Activated naive CD8-positive, alpha-beta T cell treated with anti-CD3 and anti-CD28 coated beads, Interleukin-2, amount 50 U/mL, for 24 hours (primary cell): ENCODE measurements at places on chromosomes 12 and 14.

GRCh38 chr12:75302781-75303180 lies 27.3 kb downstream of the CAPS2 start:
- no peak for DNase-seq

DNA sequence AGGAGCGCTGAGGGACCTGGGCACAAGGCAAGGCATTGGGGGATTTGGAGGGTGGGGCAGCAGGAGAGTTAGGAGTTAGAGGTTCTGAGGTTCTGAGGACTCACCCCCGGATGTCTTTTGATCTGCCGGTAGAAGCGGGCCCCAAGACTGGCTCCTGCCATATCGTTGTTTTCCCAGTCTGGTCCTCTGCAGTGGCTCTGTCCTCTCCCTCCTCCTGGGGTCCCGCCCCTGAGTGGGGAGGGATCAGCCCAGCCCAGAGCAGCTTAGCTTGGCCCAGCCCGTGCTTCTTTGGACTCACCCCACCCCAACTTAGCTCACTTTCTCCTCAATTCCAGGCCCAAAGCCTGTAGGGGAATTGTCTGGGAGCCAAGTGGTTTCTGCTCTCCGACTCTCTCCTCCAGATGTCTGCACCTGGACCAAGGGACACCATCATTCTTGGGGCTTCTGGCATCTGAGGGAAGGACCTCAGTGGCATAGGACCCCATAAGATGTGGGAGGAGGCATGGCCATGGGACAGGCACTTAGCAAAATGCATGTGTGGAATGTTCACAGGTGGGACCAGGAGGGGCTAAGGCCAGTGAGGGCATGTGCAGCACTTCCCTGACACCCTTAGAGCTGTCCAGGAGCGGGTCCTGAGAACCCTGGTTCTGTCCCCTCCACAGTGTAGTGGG lies 7.5 kb downstream of the SHMT2 start:
- no peak for DNase-seq

DNA sequence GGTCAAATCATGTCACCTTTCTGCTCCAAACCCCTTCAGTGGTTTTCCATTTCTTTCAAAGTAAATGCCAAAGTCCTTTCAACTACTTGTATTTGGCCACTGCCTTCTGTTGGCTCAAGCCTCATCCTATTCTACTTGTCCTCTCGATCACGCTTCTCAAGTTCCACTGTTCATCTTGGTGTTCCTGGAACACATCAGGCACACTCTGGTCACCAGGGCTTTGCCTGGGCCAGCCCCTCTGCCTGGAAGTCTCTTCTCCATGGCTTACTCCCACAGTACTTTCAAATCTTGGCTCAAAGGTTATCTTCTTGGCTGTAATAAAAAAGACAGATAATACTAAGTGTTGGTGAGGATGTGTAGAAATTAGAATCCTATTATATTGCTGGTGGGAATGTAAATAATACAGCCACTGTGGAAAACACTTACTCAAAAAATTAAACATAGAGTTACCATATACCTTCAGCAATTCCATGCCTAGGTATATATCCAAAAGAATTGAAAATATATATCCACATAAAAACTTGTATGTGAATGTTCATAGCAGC lies 17.3 kb upstream of the PPFIBP1 start:
- DNase-seq, result no peak

- DNase-seq, result no peak
Measured at GRCh38 chr12:114955414-114956014, 271.5 kb upstream of the TBX3 start.

- DNase-seq, result no peak
Measured at GRCh38 chr12:50188241-50188781, 21.1 kb upstream of the CERS5 start.

DNA sequence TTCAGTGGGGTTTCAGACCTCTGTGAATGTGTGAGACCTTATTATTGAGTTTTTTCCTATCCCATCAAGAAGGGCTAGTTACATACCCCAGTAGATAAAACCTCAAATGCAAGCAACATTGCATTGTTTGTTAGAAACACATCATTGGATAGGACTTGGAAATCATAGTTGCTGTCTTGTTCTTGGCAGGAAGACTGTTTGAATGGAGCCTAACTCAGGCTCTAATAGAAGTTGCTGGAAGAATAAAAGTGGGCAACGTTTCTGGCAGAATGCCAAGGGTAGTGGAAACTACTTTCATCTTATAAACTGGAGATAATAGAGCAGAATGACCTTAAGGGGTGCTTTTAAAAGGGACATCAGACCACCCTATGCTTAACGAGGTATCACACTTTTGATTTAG lies 9.9 kb upstream of the PTHLH start:
- DNase-seq, result no peak

GRCh38 chr12:56362130-56363059 lies at the start of gene APOF:
TSS of gene APOF (minus strand) at chr12:56362857. CDS start at chr12:56362745, 112 bp downstream.
- no peak for DNase-seq

- DNase-seq, result no peak
Measured at GRCh38 chr12:4736091-4736490, 15.9 kb downstream of the GALNT8 start.

GRCh38 chr12:2980630-2981029 lies 21.4 kb downstream of the TEAD4 start:
- no peak for DNase-seq

DNA sequence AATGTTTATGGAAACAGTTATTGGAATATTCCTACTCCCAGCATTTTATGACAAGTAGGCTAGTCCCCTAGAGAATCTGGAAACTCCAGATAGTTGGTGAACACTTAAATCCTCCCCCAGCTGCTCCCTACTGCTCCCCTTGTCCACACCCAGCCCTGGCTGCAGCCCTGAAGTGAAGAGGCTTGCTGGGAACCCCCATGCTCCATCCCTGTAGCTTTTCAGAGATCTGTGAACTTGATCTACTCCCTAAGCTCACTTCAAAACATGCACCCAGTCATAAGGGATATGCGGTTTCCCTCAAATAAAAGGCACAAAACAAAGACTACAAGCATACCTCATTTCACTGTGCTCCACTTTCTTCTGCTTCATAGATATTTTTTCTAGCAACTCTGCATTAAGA lies 33.2 kb downstream of the EGLN3 start:
- DNase-seq, result no peak

DNA sequence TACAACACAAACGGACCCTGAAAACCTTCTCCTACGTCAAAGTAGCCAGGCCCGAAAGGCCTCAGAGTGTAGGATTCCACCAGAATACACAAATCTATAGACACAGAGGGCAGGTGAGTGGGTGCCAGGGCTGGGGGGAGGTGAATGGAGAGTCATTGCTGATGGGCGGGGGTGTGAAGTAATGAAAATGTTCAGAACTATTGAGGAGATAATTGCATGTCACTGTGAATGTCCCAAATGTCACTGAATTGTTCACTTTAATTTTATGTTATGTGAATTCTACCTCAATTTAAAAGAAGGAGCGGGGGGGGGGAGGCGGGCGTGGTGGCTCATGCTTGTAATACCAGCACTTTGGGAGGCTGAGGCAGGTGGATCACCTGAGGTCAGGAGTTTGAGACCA lies 36.0 kb downstream of the P2RX4 start:
- no peak for DNase-seq

DNA sequence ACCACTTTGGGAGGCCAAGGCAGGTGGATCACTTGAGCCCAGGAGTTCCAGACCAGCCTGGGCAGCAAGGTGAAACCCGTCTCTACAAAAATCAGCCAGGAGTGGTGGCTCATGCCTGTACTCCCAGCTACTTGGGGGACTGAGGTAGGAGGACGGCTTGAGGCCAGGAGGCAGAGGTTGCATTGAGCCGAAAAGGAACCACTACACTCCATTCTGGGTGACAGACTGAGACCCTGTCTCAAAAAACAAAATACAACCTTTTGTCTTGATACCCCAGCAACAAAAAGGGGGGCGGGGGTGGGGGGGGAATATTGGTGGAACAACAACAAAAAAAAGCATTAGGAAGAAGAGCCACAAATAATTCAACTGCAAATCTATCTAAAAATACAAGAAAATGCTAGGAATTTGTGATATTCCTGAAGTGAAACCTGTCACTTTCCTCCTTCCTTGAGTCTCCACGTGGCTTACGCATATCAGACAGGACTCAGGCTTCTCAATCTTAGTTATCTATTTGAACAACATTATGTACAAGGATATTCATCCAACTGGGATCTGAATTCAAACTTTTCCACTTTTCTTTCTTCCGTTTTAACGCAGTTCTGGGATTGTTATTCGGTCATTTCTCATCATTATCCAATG lies 1.3 kb downstream of the R3HDM2 start:
- no peak for DNase-seq

- DNase-seq, result no peak
Measured at GRCh38 chr12:104134882-104135281, 3.1 kb downstream of the NFYB start.

DNA sequence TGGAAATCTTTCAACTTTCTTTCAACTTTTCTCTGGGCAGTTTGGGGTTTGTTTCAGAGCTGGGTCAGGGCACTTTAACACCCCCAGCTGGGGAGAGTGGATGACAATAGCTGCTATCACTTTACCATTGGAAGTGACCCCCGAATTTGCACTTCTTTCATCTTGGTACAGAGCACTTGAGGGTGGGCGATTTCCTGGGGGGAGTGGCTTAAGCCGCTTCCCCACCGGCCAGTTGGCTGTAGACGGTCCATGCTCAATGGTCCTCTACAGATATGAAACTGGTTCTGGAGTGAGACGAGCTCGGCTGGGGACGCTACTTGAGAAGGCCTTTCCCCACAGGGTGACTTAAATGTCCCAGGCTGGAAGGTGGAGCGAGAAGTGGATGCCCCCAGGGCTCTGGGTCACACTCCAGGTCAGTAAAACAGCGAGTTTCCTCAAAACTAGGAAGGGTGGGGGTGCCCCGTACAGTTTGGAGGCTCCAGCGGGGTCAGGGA lies at the start of gene VRTN:
TSS of gene VRTN (plus strand) at position 231 of the 494 bp plus-strand sequence. CDS start 8,313 bp downstream, outside the sequence.
- no peak for DNase-seq

DNA sequence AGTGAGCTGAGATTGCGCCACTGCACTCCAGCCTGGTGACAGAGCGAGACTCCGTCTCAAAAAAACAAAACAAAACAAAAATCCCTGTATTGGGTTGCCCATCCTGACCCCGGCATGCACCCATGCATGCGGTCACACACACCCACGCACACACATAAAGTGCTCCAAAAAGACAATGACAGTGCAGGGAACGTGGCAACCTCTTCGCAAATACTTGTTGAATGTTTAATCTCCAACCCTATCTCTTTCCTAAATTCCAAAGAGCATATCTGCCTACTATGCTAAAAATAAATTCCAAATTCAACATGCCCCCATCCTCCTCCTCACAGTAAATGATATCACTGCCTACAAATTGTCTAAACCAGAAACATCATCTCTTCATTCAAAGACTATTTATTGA lies 13.5 kb downstream of the SLC7A7 start:
- DNase-seq, result no peak

- DNase-seq, result no peak
Measured at GRCh38 chr14:99158150-99158549, 113.8 kb downstream of the BCL11B start.
